ENCODE measurements at places on chromosomes 3 and 15.

DNA sequence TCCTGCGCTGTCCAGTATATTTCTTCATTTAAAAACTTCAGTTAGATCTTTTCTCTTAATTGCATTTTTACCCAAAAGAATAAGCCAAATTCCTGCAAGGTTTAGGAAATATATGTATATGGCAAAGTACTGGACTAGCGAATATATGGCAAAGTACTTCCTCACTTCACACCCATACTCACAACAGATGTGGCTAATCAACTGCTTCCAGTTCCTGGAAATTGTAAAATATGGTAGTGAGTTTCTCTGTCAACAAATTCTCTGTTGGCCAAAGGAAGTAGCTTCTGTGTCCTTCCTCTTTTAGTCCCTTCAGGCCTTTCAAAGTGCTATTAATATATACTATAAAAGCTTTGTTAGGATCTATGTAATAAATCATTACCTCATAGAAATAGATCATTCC lies 22.0 kb downstream of the GPR15 start:
- DNase-seq, result peak; percentile 37

- no peak for DNase-seq
Observed at GRCh38 chr15:40331026-40331425, 7.5 kb downstream of the INAFM2 start.

DNA sequence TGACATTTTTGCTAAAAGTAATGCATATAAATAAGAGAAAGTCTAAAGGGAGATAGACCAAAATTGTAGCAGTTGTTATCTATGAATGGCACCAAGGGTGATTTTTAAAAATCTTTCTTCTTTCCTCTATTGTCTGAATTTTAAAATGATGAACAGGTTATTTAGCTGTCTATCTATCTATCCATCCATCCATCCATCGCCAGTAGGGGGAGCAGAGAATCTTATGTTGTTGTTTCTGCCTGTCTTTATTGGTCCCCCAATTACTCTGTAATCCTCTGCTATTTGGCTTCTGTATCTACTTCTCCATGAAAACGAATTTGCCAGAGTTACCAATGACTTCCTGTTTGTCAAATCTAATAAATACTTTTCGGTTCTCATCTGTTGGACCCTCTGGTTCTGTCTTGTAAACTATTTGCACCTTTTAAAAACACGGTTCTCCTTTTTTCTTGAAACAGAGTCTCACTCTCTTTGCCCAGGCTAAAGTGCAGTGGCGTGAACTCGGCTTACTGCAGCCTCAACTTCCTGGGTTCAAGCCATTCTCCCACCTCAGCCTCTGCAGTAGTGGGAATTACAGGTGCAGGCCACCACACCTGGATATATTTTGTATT lies 86.0 kb downstream of the ECT2 start:
- DNase-seq, result peak; percentile 55

DNA sequence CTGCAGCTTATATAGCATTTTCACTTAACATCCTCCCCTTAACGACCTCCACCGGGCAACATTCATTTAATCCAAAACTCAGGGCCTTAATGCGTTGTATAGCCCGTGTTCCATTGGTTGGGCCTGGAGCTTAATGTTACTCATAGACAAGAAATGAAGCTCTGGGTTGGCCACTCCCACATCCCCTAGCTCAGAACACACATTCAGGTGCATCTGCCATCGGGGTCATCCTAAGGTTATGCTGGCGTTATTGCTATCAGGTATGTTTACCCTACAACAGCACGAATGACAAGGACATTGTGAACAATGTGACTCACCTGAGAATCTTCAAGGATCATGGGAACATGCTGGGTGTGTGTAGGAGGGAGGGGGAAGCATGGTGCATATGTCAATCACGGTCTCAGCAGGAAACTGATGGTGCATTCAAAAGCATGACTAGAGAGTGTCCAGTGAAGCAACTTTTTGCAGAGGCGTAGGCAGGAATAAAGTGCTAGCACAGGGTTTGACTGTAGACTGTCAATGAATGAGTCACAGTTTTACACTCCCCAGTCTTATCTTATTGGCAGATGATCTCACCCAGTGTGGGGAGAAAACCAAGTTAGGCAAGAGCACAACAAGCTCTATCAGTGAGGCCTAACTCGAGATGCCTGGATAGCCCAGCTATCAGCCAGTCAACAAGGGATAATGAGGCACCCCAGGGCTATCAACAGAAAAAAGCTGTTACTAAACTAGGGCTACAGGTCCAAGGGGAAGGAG lies 402.1 kb upstream of the MCTP2 start:
- peak; percentile 88 for DNase-seq

DNA sequence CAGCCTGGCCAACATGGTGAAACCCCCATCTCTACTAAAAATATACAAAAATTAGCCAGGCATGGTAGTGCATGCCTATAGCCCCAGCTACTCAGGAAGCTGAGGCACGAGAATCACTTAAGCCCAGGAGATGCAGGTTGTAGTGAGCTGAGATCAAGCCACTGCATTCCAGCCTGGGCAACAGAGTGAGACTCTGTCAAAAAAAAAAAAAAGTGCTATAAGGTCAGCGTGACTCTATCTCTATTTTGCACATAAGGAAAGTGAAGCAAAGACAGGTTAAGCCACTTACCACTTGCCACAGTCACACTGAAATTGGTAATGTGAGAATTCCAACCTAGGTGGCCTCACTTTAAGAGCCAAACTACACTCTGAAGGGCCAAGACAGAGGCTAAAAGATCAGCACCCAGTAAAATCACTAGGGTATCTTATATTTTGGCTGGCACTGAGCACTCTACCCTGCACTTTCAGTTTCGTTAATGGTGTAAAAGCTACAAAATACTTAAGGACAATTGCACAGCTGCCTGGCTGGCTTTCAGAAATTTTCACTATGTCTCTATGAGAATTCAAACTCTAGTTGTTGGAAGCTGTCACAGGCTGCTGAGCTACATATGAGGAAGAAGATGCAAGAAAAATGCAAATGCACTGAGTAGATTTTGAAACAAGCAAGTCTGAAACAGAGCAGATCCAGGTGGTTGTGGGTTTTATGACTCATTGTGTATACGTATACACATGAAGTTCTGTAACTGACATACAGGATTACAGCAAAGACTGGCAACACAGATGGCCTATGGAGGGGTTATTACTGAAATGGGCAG lies 32.7 kb downstream of the TRANK1 start:
- peak; percentile 57 for DNase-seq
